ENCODE measurements at places on chromosomes 4 and X.

DNA sequence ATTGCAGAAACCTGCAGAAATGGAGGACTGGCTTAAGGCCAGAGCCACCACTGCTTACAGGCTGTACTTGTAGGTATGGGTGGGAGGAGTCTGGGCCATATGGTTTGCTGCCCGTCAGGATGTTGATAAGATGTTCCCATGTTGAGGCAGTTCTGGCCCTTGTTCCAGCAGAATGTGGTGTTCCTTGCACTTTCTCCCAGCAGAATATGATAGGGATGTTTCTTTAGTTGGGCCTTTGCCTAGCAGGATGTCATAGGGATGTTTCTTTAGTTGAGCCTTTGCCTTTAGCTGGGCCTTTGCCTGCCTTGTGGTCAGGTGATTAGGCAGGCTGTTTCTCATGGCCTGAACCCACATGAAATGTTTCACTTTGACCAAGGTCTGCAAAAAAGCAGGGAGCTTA is 139.1 kb upstream of the PAQR3 start:
- DNase-seq, result no peak

- no peak for DNase-seq
These were observed 113.0 kb downstream of the PRDM5 start for GRCh38 chr4:120809518-120809917.

DNA sequence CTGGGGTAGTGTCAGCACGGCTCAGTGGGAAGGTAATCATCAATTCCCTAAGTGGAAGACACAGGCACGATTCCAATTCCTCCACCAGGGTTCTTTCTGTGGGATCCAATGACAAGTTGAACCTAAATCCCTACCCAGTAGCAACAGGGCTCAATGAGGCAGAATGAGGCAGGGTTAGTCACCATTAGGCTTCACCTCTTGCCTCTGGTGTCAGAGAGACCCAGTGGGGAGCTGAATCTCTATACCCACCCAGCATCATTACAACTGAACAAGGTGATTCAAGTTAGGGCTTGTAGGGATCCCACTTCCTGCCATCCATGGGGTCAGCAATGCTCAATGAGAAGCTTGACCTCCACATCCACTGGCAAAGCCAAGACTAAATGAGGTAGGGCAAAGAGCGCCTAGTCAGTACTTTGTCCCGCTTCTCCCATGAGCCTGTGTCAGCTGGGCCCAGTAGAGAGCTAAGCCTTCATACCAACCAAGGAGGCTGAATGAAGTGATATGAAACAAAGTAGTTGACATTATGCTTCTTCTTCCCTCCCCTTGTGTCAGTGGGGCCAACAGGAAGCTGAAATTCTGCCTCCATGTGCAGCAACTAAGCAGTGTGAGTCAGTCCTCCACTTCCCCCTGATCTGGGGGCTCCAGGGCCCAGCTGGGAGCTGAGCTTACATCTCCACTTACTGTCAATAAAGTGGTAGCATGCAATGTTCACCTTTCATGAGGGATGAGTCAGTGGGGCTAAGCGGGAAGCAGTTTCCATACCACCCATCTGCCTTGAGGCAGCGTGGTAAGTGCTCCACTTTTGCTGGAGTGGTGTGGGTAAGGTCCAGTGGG is 36.4 kb upstream of the RBM41 start:
- DNase-seq, result no peak

DNA sequence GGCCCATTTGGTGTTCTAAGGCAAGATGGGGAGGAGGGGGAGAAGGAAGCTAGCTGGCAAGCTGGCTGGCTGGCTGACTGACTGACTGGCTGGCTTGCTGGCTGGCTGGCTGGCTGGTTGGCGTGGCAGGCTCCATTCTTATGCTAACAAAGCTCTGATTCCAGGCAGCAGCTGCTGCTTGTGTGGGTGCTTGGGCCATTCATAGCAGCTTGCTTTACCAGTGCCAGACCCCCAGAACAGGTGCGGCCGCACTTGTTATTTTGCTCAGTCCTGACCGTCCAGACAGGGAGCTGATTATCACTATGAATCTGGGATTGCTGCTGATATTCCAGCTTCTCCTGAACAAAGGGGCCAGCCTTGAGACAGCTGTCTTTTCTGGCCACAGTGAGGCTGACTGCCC is 131.2 kb upstream of the PAK3 start:
- DNase-seq, result peak; percentile 37

DNA sequence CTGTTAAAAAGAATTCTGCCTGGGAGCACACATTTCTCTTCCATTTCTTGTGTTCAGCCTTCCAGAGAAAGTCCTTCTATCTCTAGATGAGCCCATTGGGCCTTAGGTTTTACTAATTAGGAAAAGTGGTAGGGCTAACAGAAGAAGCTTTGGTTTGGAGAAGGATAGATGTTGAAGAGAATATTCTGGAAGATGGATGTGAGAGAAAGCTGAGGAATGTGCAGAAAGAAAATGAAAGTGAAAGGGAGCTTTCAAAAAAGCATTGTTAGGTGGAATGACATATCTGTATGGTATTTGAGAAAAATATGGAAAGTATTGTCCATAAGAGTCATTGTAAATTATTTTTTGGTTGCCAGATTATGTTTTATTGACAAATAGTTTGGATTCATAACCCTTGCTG is 474.8 kb upstream of the SLIT2 start:
- no peak for DNase-seq

DNA sequence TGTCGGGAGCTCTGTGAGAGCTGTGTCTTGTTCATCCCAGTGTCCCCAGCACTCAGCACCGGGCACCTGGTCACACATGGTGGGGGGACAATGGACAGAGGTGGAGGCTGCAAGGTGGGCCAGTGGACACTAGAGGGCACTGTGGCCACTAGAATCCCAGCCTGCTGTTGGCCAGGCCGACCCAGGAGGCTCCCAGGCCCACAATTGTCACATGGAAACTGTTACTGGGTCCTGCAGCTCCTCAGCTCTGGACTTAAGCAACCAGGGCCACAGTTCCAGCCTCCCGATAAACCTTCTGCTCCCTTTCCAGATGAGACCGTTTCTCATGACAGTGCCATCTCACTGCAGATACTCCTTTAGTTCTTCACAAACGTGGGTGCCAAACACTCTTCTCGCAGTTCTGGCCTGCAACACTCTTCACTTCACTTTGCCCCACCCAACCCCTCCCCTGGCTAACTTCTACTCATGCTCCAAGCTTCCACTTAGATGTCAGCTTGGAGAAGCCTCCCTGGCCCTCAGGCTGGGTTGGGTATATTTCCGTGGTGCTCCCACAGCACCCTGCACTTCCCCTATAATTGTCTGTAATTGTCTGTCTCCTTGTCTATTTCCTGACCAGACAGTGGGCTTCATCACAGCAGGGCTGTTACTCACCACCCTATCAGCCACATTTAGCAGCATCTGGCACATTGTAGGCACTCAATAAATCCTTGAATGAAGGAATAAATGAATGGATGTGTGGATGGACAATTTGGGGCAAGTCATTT is 3.5 kb upstream of the IQSEC2 start:
- no peak for DNase-seq

DNA sequence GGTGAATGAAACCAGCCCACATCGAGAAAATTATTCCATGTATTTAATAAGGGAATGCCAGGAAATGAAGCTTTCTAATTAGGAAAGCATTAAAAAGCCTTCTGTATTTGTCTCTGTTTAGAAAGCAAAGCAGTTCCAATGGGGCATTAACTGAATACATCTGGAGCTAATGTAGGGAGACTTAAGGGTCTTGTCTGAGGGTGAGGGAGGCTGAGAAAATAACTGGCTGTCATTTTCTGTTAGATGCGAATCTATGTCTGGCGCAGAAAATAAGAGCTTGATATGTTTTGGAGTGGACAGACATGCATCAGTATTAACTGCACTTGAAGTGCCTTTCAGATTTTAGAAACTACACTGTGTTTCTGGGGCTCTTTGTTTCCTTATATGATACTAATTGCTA is 111.3 kb downstream of the KLHL8 start:
- no peak for DNase-seq

GRCh38 chr4:82948647-82949204 is 48.2 kb downstream of the THAP9 start:
- DNase-seq, result no peak

- DNase-seq, result no peak
These were observed 236.0 kb downstream of the AFAP1 start for GRCh38 chr4:7703688-7704087.

- no peak for DNase-seq
These were observed 1049.2 kb upstream of the INTU start for GRCh38 chr4:126583509-126583908.

DNA sequence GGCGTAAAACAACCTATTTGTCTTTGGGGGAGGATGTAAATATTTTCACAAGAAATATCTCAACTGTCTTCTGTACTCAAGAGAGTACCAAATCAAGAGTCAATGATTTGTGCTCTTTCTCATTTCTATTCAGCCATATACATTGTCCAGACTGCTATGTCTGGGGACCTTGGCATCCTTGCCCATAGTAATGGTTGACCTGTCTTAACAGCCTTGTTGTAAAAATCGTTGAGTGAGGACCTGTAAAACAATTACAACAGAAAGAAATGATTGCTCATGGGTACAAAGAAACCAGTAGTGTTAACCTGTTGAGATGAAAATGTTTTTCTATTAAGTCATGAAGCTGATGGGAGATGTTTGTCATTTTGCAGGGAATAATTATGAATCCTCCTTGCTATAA is 56.6 kb downstream of the LNX1 start:
- no peak for DNase-seq

GRCh38 chr4:1112821-1113182 is 562 bp downstream of the RNF212 start:
- no peak for DNase-seq

- no peak for DNase-seq
These were observed 17.4 kb downstream of the TLR10 start for GRCh38 chr4:38765382-38765781.

DNA sequence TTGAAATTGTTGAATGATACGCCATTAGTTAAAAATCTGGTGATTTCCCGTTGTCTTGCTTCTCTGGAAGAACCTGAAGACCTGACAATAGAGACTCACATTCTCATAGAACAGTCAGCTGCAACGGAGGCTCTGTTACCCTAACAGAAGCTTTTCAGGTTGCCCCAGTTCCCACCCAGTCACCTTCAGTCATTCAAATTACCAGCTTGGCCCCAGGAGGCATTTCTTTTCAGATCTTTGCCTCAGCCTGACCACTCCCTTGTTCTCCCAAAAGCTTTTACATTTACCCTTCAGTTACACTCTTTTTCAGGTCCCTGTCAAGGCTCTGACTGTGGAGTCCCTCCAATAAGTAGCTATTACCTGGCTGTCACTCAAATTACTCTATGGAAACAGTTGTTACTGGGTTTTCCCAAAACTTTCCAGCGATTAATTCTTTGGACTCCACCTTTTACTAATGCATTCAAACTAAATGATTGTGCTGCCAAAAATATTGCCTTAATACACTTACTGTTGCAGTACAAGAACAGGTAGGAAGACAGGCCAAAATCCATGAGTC is 162.2 kb upstream of the FTHL17 start:
- no peak for DNase-seq

DNA sequence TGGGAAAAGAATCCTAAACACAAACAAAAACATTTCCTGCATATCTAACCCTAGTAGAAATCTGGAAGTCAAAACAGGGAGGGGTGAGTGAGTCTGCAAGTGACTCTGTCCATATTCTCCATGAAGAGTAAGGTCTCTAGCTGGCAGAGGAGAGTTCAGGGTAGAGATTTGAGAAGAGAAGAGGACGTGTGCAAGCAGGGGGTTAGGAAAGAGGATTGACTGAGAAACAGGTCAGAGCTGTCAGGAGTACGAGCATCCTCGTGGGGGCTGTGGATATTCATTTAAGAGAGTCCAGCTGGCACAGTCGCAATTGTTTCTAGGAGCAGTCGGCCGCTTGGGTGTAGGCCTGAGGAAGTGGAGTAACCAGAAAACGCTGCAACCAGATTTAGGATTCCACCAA is 27.9 kb downstream of the PROM1 start:
- no peak for DNase-seq

DNA sequence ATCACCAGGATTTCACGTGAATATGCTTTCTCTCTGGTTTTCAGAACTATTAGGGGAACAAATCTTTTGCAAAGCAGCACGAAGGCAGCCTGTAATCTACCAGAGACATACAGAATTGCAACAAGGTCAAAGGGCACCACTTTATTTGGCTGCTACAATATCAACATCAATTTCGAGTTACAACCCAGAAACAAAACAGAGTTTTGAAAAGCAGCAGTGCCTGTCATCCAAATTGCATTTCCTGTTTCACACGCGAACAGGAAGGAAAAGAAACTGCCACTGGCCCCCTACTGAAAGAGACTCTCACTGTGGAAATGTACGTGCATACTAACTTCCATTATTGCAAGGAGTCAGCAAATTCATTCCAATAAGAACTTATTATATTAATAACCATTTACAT is 17.1 kb upstream of the C1QTNF7 start:
- no peak for DNase-seq

- no peak for DNase-seq
These were observed 1.4 kb upstream of the SLC38A5 start for GRCh38 chrX:48471504-48471903.

- DNase-seq, result no peak
These were observed 2.1 kb downstream of the LOC101059915 start for GRCh38 chrX:71669492-71669891.

GRCh38 chrX:30593440-30594200 is 16.1 kb upstream of the TASL start:
- DNase-seq, result no peak

GRCh38 chr4:26349496-26349895 is 28.7 kb downstream of the RBPJ start:
- no peak for DNase-seq

GRCh38 chrX:45715748-45716147 is 515.1 kb upstream of the DIPK2B start:
- DNase-seq, result no peak

DNA sequence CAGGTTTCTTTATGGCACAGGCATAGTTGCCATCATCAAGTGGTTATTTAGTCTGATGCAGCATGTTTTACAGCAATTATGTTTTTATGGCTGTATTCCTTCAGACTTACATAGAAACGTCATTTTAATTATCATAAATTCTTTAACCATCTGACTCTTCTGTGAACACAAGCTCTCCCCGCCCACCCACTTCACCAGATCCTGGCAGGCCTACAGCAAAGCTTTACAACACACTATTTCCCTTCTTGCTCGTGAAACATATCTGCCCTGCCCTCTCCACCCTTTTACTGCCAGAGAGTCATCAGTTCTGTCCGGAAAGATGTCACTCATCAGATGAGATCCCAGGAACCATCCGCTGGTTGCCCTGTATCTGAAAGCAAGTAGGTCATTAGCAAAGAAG is 120.5 kb downstream of the HS6ST2 start:
- no peak for DNase-seq

DNA sequence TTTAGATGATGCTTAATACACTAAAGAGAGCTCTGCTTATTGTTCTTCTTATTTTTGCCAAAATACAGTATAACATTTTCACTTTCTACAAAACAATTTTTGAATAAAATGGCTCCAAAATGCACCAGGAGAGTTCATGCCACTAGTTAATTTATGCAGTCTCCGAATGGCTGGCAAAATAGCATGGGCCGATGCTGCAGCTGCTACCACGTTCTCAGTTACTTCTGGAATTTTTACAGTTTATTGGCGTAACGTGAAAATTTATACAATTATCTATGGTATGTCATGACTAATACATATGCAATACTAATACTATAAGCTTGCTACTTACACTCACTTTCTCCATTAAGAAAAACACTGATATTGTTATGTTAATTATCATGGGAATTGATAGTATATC is 16.5 kb downstream of the KLHL13 start:
- no peak for DNase-seq
